ENCODE measurements at places on chromosomes 6 and 20. TPM values are rescaled to one million over a fixed set of nuclear protein-coding genes. Genes with fewer than 3 reads are reported as not detected.

The WFDC11 gene
- total RNA-seq = not detected

The AIF1 gene
- 27.1 TPM for total RNA-seq

The POM121L2 gene
- not detected for total RNA-seq

The TAF4 gene
- total RNA-seq = 11.6 TPM

The RBM24 gene
- total RNA-seq = 2.0 TPM

The FAM209B gene
- total RNA-seq = not detected

The TP53INP2 gene
- 17.8 TPM for total RNA-seq

The HSPA1L gene
- total RNA-seq = 0.20 TPM

The TFAP2C gene
- total RNA-seq = 0.20 TPM

The COL11A2 gene
- total RNA-seq = 4.3 TPM

The STXBP5 gene
- 23.7 TPM for total RNA-seq

The NKAIN4 gene
- 3.3 TPM for total RNA-seq

The TFAP2B gene
- 0.22 TPM for total RNA-seq

The LHFPL5 gene
- total RNA-seq = not detected

The SLC17A1 gene
- not detected for total RNA-seq

The CALHM5 gene
- 4.8 TPM for total RNA-seq

The FAM209A gene
- total RNA-seq = not detected

The CDSN gene
- total RNA-seq = not detected

The PREP gene
- total RNA-seq = 21.6 TPM

All from tibial nerve (tissue), 4 donors.